ENCODE measurements at places on chromosomes 5 and 9. TPM values are rescaled to one million over a fixed set of nuclear protein-coding genes. Genes with fewer than 3 reads are reported as not detected.

DNA sequence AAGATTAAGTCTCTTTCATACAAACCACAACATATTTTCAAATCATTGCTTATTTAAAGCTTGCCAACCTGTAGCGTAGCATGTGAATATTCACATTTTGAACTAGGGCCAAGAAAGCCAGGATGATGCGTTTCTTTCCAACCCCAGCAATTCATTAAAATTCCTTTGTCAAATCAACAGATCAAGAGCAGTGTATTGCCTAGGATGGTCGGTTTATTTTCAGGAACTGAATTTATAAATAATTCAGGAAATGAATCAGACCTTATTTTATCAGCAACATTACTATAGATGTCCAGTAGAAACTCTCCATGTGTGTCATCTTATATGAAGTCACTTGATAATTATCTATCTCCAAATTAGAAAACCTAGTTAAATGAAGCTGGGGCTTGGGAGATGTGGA, 13.2 kb upstream of the AUH start:
- peak; percentile 75 for DNase-seq

DNA sequence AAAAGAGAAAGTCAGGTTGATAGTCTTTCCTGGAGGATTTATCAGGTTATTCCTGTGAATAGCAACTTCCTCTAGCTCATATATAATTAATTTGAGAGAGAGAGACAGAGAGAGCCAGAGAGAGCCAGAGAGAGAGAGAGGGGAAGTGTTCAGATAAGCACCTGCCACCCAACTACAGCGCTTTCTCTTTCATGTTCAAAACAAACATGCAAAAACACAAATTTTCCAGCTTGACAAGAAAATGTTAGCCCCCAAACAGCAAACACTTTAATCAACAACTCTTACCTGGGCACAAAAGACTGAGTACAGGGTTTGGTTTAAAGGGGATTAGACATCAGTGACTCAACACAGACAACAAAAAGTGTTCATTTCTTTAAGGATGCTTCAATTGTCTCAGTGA, 61.7 kb upstream of the PLPP6 start:
- no peak for DNase-seq

GRCh38 chr9:69391946-69392345, 66.9 kb downstream of the ENTREP1 start:
- no peak for DNase-seq

- no peak for DNase-seq
These were observed 70.4 kb downstream of the HRH2 start for GRCh38 chr5:175728316-175728715.

DNA sequence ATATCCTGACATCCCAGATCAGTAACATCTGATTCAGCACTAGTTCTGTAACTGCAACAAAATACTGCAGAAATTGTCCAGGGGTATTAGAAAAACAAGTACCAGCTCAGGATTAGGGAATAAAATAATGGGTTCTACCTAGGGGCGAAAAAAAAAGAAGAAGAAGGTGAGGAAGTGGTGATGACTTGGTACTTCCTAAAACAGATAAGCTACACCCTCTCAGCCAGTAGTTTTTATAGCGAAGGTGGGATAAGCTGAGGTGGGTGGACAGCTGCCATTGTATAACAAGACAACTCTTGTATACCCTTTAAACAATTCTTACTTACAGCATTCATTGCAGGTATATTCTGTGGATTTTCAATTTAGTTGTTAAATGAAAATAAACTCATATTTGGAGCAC, 19.1 kb downstream of the RAPGEF6 start:
- no peak for DNase-seq

DNA sequence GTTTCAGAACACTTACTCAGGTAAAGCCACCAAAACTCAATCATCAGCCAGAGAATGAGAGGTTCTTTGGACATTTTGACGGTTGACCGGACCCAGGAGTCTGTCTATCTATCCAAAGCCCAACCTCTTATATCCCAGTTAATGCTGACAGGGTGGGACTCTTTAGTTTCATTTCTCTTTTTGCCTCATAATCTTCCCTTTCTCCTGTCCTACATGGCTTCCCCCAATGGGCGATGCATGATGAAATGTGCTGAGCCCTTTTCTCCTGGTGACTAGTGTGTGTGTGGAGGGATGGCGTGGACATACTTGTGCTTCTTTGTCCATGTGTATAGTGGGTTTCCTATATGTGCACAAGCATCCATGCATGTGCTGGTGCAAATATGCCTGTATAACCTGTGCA, at the start of gene TIMD4:
Gene TIMD4, minus strand, starts transcription at position 102 of the 400 bp plus-strand sequence. Its CDS starts 28 bp downstream, at position 74.
- no peak for DNase-seq

- no peak for DNase-seq
These were observed 227.3 kb upstream of the GLRA1 start for GRCh38 chr5:152151940-152152339.

- no peak for DNase-seq
These were observed 75.2 kb downstream of the GOLPH3 start for GRCh38 chr5:32098890-32099310.

DNA sequence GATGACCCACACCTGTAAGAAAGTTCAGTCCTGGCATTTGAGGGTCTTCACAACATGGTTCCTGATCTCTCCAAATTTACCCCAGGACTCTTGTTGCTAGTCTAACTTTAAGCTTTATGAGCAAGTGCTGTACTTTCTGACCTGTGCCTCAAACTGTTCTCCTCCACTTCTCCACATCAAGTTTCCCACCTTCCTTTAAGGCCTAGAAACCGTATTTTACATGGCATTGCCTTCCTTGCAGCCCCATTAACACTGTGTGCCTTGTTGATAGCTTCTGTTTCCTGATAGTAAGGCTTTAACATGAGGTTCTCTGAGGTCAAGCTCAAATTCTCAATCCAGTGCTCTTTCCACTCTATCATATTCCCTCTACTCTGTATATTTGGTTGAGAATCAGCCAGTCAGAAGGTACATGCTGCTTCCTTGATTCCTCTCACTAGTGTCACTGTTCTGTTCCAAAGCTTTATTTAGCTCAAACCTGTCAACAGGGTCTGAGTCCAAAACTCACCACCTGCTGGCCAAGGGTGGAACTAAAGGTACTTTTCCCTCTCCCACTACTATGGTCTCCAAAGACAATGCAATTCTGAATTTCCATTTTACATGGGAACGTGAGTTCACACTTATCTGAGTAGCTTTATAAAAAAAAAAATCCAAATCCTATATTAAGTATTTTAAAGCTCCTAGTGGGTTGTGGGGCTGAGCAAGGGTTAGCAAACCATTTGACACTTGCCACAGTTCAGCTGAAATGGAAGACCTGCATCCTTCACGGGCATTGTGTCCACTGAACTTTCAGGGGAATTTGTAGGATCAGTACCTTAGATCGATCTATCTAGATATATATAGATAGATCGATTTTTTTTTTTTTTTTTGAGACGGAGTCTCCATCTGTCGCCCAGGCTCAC, 21.1 kb downstream of the VCP start:
- peak; percentile 50 for DNase-seq

GRCh38 chr5:134370311-134370870, 978 bp upstream of the UBE2B start:
- no peak for DNase-seq

GRCh38 chr9:121963528-121963995, 129.5 kb downstream of the TTLL11 start:
- DNase-seq, result peak; percentile 51

- DNase-seq, result peak; percentile 49
These were observed 18.5 kb downstream of the P4HA2 start for GRCh38 chr5:132209131-132209530.

GRCh38 chr5:139415869-139416268, 12.0 kb upstream of the SPATA24 start:
- no peak for DNase-seq

DNA sequence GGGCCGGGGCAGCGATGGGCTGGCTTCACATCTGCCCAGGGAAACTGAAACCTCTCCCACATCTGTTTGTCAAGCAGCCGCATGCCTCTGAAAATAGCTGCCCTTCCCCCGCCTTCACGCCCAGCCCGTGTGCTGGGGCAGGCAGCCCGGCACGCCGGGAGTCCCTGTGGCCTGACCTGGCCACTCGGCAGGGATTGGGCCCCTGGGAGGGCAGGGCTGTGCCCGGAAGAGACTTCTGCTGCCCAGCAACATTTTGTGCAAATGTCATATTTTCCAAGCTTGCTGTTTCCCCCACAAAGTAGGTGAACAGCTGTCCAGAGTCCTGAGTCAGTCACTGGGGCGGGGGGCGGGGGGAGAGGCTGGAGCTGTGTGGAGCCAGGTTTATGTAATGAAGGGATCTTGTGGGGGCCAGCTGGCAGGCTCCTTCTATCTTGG, 8.2 kb downstream of the COL27A1 start:
- peak; percentile 73 for DNase-seq

DNA sequence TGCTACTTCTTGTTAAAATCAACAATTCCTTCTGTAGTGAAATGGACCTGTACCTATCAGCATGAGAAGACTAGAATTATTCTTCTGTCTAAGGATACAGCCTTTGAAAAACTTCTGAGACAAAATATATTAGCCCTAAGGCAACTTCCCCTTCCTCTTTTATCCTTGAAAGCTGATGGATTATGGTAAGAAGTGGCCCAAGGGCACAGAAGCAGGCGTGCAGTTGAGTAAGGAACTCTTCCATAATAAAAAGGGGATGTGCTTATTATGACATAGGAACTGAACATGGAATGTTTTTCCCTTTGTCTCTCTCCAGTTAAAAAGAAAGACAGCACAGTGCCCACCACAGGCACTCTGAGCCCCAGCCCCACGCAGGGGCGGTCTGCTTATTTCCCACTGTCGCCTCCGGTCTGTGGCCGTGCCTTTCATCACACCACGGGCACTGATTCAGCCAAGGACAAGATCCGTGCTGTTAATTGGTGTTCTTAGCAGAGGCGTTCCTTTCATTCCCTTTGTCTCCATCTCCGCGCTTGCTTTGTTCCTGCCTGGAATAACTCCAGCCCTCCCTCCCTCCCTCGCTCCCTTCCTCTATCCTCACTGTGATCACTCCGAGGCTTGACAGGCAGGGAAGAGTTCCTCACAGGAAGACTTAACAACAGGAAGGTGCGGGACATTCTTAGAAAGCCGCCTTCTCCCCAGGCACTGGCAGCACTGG, 135.9 kb upstream of the OTULINL start:
- peak; percentile 61 for DNase-seq

DNA sequence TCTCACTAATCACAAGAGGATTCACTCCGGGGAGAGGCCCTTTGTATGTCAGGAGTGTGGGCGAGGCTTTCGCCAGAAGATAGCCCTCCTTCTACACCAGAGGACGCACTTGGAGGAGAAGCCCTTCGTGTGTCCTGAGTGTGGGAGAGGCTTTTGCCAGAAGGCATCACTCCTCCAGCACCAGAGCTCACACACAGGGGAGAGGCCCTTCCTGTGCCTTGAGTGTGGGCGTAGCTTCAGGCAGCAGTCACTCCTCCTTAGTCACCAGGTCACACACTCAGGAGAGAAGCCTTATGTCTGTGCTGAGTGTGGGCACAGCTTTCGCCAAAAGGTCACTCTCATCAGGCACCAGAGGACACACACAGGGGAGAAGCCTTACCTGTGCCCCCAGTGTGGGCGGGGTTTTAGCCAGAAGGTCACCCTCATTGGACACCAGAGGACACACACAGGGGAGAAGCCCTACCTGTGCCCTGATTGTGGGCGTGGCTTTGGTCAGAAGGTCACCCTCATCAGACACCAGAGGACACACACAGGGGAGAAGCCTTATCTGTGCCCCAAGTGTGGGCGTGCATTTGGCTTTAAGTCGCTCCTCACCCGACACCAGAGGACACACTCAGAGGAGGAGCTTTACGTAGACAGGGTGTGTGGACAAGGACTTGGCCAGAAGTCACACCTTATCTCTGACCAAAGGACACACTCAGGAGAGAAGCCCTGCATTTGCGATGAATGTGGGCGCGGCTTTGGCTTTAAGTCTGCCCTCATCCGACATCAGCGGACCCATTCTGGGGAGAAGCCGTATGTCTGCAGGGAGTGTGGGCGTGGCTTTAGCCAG, 27.8 kb downstream of the NUTM2F start:
- DNase-seq, result no peak

DNA sequence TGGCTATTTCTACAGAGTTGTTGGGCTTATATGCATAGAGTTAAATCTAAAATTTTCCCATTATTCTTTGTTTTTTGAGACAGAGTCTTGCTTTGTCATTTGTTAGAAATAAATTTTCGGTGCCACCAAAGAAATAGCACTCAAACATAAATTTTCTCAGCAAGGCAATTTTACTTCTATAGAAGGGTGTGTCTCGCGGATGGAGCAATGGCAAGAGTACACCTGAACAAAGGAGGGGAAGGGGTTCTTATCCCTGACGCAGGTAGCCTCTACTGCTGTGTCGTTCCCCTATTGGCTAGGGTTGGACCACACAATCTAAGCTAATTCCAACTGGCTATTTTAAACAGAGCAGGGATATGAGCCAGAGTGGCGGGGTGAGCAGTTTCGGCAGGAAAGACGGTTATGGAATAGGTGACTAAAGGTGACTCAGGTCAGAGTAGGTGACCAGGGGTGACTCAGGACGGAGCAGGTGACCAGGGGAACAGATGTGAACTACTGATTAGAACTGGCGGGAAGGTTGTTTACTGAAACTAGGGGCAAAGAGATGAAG, 57.2 kb downstream of the C9orf85 start:
- DNase-seq, result no peak

GRCh38 chr5:87268126-87268969, 665 bp downstream of the RASA1 start:
- peak; percentile 65 for DNase-seq

Gene FYB1
- total RNA-seq, result not detected

Gene ZSWIM6
- 9.0 TPM for total RNA-seq

Gene CDO1
- 0.32 TPM for total RNA-seq

Gene FOXI1
- total RNA-seq, result not detected

Gene SLC34A1
- not detected for total RNA-seq

Gene SHISAL2B
- not detected for total RNA-seq

All from fibroblast of villous mesenchyme (primary cell).